ENCODE measurements at places on chromosomes 1 and 21.

- no peak for DNase-seq
These were observed 45.3 kb upstream of the COL18A1 start for GRCh38 chr21:45359451-45360217.

DNA sequence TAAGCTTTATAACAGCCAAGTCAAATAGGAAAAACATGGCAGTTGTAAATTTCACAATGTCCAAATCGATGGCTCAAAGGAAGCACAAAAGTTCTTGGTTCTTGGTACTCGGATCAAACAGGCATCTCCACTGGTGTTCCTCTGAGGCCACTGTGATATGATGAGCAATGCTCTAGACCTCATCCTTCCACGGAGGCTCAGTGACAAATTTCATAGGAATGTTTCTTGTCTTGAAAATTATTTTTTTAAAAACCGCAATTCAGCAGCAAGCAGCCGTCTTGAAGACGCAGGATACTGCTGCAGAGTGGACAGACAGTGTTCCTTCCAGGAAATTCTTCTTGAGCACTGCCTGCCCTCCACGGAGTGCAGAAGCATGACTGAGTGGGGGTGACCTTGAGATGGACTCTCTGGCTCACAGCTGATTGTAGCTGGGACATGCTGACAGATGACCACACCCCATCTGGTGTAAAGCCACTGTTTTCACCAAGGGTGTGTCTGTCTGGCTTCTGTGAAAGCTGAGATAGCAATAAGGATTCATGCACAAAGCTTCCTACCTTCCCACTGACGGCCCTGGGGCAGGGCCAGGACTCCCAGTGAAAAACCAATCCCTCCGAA lies 61.9 kb downstream of the TIAM1 start:
- DNase-seq, result no peak

- no peak for DNase-seq
These were observed 591.3 kb upstream of the ADGRL2 start for GRCh38 chr1:81209461-81209860.

DNA sequence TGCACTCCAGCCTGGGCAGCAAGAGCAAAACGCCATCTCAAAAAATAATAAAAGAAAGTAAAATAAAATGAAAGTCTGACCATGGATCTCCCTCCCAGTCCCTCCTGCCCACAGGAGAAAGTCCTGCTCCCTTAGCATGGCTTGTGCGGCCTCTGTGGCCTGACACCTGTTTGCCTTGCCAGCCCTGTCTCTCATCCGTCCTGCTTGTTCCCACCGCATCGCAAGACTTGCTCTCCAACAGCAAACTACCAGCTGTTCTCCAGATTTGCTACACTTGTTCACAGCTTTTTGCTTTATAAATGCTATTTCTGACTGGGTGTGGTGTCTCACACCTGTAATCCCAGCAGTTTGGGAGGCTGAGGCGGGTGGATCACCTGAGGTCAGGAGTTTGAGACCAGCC lies 2.7 kb downstream of the ETV3L start:
- DNase-seq, result no peak

- DNase-seq, result no peak
These were observed 4.3 kb upstream of the VTCN1 start for GRCh38 chr1:117215019-117215418.

- DNase-seq, result no peak
These were observed 111.2 kb upstream of the ZNF648 start for GRCh38 chr1:182172699-182173098.

DNA sequence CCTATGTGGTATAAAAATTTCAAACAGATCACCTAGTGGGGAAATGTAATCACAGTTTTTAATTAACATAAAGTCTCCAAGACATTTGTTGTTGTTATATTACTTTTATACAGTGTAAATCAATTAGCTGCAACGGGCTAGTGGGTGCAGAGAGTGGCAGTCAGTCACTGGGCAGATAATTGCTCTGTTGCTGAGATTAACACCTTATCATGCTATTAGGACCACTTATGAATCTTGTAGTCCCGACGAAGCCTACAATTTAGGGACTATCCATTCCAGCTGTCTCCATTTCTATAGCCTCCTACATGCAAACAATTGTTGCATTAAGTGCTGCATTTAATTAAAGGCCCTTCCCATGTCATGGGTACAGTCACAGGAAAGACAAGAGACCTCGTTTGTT lies 158.9 kb upstream of the PROX1 start:
- DNase-seq, result no peak

DNA sequence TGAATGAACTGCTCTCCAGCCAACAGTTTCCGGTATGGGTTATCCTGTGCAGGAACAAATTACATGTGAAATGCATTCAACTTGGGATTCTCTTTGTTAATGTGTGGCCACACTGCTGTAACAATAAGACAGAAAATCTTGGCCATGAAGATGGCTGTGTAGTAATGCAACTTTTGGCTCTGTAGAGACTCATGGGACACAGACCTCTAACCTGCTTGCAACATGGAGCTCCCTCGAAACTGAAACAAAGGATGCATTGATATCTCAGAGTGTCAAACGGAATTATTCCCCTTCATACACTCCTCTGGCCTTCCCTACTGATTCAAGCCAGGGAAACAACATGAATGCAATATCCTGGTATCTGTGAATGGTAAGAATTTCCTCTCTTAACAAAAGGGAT lies 559.3 kb upstream of the ZRANB2 start:
- DNase-seq, result no peak

- DNase-seq, result no peak
These were observed 162.4 kb upstream of the POU3F1 start for GRCh38 chr1:38208716-38209632.

DNA sequence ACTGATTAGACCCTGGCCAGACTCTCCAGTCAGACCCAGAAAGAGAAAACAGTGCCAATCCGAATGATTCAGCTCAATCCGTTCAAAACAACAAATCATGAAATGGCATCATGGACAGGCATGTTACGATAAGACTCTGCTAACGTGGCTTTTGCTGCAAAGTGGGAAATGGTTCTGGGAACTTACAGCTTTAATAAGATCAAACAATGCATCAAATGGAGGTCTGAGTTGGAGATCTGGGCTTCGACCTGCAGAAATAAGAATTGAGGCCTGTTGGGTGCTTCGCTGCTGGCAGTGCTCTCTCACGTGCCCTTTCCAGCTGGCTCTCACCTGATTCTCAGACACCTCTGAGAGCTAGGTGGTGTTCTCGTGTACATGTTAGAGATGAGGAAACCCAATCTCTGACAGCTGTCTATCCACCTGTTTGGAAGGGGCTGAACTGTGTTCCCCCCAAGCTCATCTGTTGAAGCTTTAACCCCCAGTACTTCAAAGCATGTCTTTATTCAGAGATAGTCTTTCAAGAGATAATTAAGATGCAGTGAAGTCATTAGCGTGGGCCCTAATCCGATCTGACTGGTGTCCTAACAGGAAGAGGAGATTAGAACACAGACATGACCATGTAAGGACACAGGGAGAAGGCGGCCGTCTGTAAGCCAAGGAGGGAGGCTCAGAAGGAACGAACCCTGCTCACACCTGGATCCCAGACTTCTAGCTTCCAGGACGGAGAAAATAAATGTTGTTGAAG lies 45.5 kb upstream of the ETS2 start:
- no peak for DNase-seq

- no peak for DNase-seq
These were observed 2.4 kb upstream of the PIK3R3 start for GRCh38 chr1:46134660-46135331.

- DNase-seq, result no peak
These were observed 15.5 kb downstream of the ACTN2 start for GRCh38 chr1:236701782-236702181.

- DNase-seq, result peak; percentile 49
These were observed 39.7 kb downstream of the PALMD start for GRCh38 chr1:99685516-99686180.

DNA sequence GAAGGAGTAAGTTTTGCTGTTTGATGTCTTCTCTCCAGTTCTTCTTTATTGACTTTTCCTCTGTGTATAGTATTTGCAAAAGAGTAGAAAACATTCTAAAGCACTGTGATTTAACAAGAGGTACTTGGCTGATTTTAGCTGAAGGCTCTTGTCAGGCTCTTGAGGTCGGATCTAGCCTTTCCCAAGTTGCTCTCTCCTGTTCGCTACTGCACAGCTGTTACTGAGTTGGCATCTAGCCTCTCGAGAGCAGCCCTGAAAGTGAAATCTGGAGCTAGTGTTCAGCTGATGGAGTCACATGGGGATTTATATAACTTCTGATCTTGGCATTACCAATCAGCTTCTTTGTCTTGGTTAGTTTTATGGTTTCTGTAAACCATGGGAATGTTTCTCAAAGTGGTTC lies 193.1 kb downstream of the RYR2 start:
- DNase-seq, result no peak

DNA sequence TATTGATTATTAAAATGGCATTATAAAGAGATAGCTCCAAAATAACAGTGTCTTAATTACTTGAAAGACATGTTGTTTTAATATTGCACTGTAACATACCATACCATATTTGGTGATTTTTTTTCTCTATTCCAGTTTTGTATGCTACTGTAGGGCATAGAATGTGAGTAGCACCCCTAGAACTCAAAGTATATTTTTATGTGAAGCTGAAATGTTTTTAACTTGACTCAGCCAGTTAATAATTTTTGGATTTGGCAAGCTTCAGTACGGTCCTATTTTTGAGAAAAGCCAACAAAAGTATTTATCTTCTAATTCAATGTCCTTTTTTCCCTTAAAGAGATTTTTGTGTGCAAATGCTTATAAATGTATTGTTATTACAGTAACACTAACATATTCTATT lies 593.8 kb downstream of the USP25 start:
- no peak for DNase-seq

DNA sequence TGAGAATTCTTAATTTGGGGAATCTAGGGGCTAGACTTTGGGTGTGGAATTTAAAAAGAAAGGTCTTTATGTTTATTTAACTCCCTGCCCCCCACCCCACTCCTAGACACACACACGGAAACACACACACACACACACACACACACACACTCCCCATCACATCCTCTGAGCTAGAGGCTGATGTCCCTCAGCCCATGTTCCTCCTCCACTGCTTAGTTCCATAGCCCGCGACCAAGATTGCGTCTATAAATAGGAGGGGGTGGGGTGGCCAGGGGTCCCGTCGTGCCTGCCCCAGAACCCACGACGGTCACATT lies 655 bp upstream of the KIRREL1 start:
- DNase-seq, result no peak

DNA sequence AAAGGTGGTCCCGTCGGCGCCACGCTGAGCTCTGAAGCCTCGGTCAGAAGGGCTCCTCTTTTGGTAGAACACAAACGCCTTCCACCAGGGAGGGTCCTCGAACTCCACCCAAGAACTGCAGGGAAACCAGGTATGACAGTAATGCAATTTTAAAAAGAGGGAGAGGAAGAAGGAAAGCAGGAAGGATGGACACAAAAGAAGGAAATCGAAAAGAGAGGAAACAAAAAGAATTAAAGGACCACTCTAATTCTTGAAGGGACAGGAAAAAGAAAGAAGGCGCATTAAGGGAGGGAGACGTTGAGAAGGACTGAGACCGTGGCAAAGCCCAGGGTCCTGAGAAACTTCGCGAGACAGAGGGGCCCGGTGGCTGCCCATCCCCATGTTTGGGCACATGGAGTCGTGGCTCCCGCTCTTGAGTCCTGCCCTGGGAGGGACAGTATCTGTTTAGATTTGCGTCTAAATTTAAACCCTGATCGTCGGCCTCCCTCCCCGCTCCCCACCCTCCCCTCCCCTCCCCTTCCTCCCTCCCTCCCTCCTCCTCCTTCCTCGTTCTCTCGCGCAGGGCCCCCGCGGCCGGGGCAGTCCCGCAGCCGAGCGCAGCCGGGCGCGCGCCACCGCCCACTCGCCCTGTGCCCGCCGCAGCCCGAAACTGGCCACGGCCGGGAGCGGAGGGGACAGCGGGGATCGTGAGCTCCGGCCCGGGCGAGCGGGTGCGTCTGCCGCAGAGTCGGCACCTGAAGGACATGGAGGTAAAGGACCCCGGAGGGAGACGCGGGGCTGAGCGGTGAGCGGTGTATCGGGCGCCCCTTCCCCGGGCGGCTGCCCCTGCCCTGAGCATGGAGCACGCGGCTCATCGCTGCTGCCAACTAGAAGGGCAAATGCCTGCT lies at the start of gene RCSD1:
TSS of gene RCSD1 (plus strand) at position 552 of the 887 bp plus-strand sequence. CDS start at position 744, 192 bp downstream.
- peak; percentile 48 for DNase-seq

- DNase-seq, result no peak
These were observed 200.0 kb downstream of the GABPA start for GRCh38 chr21:25934771-25935224.

- DNase-seq, result no peak
These were observed 109.9 kb upstream of the CXADR start for GRCh38 chr21:17402937-17403336.

All from head of caudate nucleus (tissue), 42 donors.